ENCODE measurements at places on chromosomes 1 and 21.
A peak's percentile ranks its signal among the peaks of the same experiment; 100 is the strongest.

DNA sequence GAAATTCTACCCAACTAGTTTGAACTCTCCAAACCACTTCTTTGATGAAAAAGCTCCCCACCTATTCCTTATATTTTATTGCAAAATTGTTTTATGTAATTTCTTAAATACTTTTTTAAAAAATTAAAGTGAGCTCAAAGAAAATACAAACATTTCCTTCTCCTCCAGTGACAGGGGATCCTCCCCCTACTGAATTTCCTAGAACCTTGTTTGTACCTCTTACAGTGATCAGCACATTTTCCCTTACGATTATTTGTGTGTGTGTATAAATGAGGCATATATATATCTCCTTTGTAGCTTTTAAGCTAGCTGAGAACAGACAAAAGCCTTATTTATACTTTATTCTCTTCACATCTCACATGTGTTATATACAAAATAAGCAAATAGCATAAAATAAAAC lies 44.4 kb downstream of the VAV3 start:
- no peak for DNase-seq

- no peak for DNase-seq
These were observed 5.6 kb upstream of the BSDC1 start for GRCh38 chr1:32399843-32400242.

- no peak for DNase-seq
These were observed 64.5 kb downstream of the LRRC40 start for GRCh38 chr1:70140894-70141293.

DNA sequence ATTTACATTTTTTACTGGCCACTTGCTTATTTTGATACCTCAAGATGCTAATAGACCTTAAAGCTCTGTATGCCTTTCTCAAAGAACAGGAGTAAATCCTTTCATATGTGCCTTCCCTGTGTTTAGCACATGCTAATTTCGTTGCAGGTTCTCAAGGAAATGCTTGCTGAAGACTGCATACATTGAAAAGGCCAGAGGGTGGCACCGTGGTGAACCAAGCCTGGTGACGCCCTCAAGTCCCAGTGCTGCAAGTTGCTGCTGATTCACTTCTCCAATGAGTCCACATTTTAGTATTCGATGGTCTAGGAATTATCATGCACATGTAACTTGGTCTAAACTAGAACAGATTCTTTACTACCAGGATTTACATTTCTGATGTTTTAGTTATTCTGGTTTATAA lies 94.1 kb downstream of the CLDN17 start:
- no peak for DNase-seq

- no peak for DNase-seq
These were observed 150.9 kb downstream of the RERE start for GRCh38 chr1:8666389-8667167.

GRCh38 chr1:41537788-41538351 lies 53.4 kb upstream of the EDN2 start:
- DNase-seq, result no peak

GRCh38 chr1:2926447-2927055 lies 94.7 kb upstream of the ACTRT2 start:
- DNase-seq, result no peak

- DNase-seq, result no peak
These were observed 17.0 kb downstream of the S100A7 start for GRCh38 chr1:153443486-153443885.

- DNase-seq, result peak; percentile 77
These were observed 15.2 kb downstream of the BCAN start for GRCh38 chr1:156656806-156657740.

- no peak for DNase-seq
These were observed 63.4 kb downstream of the DDR2 start for GRCh38 chr1:162695687-162696086.

DNA sequence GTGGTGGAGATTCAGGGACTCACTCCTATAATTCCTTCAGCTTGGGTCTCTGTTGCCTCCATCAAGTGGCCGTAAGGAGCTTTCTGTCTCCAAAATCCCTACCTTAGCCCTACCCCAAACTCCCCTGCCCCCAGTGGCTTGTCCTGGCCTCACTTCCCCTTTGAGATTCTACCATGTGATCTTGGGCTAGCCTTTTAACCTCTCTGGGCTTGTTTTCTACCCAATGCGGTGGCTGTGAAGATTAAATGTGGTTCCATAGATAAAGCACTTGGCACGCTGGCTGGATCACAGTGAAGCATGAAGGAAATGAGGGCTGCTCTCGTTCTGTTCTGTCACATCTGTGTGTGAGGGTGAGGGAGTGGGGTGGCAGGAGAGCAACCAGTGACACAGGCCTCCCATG lies 43.6 kb downstream of the FAAH start:
- no peak for DNase-seq

- no peak for DNase-seq
These were observed 94.0 kb downstream of the IFI44 start for GRCh38 chr1:78743626-78744025.

DNA sequence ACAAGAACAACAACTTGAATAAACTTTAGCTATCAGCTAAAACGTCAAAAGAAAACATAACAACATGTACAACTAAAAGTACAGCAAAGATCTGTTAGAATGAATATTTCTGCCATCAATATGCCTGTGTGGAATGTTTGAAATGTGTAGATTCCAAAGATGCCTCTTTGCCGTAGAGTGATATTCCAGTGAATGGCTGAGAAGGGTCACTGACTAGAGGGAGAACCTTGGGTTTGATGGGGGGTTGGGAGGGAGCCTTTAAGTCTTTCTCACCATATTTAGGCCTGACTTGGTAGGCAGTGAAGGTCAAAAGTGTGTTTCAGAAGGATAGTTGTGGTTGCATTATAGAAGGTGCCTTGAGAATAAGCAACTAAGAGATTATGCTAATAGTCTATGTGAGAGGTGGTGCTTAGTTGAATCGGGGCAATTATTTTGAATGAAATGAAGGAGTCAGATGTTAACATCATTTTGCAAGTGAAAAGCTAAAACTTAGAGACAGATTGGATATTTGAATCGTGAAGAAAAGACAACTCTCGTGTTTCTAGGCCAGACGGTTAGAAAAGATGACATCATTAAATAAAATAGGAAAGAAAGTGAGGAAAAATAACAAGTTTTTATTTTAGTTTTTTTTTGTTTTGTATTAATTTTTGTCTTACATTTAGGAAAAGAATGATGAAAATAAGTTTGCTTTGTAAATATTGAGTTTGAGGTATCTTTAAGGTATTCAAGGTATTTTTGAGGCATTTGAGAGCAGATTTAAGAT lies 53.8 kb downstream of the PLA2G4A start:
- DNase-seq, result no peak

Measured in stimulated activated CD4-positive, alpha-beta T cell treated with anti-CD3 and anti-CD28 coated beads, Interleukin-12 subunit alpha, Interleukin-12 subunit beta, amount 100 ng/mL, for 24 hours (primary cell).